ENCODE measurements at places on chromosomes 3 and 15.

- no peak for DNase-seq
These were observed 730.7 kb downstream of the SQOR start for GRCh38 chr15:46365572-46365971.

GRCh38 chr3:172787746-172788145 is 37.2 kb downstream of the ECT2 start:
- DNase-seq = no peak

- no peak for DNase-seq
These were observed 3.8 kb downstream of the LMOD3 start for GRCh38 chr3:69118555-69118954.

DNA sequence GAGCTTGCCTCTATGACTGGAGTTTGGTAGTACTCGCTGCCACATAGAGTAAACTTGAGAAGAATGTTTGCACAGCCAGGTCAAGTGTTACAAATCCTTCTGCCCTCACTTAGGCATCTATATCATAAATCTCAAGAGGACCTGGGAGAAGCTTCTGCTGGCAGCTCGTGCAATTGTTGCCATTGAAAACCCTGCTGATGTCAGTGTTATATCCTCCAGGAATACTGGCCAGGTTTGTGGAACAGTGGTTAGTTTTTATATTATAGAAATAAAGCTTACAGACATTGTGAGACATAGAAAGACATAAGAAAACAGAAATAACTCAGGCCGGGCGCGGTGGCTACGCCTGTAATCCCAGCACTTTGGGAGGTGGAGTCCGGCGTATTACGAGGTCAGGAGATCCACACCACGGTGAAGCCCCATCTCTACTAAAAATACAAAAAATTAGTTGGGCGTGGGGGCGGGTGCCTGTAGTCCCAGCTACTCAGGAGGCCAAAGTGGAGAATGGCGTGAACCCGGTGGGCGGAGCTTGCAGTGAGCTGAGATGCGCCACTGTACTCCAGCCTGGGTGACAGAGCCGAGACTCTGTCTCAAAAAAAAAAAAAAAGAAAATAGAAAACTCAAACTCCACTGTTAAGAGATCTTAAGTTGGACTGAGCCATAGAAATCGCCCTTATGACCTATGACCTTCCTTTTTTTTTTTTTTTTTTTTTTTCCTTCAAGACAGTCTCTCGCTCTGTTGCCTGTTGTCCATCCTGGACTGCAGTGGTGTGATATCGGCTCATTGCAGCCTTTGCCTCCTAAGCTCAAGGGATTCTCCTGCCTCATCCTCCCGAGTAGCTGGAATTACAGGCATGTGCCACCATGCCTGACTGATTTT is 2.2 kb downstream of the RPSA start:
- no peak for DNase-seq

- DNase-seq = no peak
These were observed 4.1 kb upstream of the ECT2 start for GRCh38 chr3:172746475-172746874.

GRCh38 chr3:186920301-186920700 is 10.0 kb upstream of the ST6GAL1 start:
- DNase-seq = no peak

DNA sequence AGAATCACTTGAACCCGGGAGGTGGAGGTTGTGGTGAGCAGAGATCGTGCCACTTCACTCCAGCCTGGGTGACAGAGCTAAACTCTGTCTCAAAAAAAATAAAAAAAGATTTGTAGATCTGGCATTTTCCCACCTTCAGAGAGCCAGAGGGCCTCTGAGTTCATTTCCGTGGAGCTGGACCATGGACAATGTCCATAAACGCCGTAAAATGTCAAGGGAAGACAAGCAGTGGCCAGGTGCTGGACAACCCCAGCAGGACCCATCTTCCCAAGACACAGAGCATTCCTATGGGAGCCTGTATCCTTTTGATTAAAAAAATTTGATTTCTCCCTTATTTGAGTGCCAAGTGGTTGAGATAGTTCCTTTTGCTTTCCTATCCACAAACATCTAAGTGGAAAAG is 67.4 kb upstream of the NR2E3 start:
- no peak for DNase-seq

DNA sequence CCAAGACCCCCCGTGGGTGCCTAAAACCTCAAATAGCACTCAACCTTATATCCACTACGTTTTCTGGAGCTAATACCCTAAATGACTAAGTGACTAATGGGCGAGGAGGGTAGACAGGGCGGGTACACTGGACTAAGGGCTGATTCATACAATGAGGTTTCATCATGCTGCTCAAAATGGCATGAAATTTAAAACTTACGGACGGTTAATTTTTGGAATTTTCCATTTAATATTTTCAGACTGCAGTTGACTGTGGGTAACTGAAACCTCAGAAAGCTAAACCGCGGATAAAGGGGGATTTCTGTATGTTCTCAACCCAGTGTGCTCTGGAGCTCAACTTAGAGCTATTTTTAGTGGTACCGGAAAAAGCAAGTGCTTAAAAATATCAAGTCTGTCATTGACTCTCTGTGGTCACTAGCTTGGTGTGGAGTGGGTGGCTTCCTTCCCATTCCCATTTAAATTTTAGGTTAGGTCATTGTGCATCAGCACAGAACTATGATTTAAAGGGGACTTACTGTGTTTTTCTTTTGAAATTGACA is 72.9 kb downstream of the LRRC28 start:
- no peak for DNase-seq

- no peak for DNase-seq
These were observed 168.2 kb downstream of the TP63 start for GRCh38 chr3:189799366-189799765.

GRCh38 chr15:42915654-42916315 is 4.8 kb downstream of the TTBK2 start:
- no peak for DNase-seq

- DNase-seq = no peak
These were observed 4.4 kb downstream of the PCOLCE2 start for GRCh38 chr3:142884531-142884930.

DNA sequence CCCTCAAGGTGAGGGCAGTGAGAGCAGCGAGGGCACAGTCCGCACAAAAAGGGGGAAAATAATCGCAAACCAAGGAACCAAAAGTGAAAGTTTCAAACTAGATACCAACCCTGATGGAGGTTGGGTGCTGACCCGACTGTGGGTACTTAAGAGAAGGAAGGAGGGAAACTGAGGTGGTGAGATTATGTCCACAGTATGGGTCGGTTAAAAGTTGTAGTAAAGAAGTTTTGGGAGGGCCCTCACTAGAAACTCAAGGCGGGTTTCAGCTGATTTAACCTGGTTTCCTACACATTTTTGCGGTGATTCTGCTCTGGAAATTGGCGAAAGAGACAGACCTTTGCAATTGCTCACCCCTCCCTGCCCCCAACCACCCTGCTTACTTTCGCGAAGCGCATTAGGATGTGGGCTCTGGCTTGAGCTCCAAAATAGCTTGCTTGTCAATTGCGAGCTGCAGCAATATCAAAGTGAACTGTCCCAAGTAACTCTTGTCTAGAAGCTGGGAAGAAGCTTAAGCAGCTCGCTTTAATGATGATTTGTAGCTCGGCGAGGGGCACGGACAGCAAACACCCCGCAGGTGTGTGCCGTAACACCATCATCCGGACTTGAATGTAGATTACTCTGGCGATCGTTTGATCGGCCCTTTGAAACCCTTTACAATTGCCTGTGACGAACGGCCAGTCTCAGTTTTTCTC is 15.8 kb downstream of the SOX2 start:
- no peak for DNase-seq

- DNase-seq = peak; percentile 71
These were observed 55.6 kb downstream of the CYP11A1 start for GRCh38 chr15:74311734-74312444.

- DNase-seq = no peak
These were observed 50.9 kb downstream of the IQCH start for GRCh38 chr15:67305506-67305905.

DNA sequence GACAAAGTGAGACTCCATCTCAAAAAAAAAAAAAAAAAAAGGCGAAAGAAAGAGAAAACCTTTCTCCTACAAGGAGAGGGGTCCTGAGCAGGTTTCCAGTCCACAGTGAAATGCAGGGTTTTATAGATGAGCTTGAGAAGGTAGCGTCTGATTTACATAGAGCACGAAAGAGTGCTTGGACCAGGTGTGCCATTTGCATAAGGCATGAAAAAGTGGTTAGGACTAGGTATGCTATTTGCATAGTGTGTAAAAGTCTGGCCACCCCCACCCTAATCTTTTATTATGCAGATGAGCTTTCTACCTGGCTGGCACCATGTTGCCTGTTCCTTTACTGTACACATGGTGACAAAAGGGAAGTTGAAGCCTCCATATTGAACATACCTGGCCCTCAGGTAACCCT is 13.6 kb upstream of the RNU6-1 start:
- no peak for DNase-seq

DNA sequence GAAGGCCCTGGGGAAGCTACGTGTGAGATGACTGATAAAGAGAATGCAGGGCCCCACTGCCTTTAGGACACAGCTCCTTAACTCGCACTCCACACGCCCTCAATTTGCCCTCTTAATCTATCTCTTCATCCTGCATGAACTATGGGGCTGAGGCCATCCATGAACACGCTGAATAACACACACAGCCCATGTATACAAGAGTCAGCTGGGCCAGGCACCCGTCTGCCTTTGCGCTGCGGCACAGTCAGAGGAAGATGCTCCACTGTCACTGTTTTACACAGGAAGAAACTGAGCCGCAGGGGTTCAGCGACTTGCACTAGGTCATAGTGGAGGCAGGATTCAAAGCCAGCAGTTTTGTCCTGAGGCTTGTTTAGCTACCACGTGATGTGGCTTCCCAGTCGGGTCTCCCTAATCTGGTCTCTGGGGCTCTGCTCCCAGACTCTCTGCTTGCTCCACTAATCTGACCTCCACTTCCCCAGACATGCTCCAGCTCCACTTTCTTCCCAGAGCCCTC is 43.9 kb downstream of the TLE3 start:
- DNase-seq = no peak

GRCh38 chr3:41111011-41111410 is 88.3 kb upstream of the CTNNB1 start:
- no peak for DNase-seq

DNA sequence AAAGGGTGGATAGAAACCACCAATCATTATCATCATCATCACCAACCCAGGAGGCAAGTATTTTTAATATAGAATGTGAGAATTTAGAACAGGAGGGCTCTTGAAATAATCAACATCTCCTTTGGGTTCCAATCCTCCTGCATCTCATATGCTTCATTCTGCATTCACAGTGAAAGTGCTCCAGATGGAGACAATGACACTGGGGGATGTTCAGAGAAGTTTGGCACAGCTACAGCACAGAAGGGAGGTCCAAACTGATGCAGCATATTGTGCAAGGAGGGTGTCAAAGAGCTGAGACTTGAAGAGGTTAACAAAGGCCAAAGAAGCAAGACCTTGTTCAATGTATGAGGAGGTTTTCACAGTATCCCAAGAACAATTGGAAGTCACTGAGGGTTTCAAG is 767.1 kb downstream of the NTRK3 start:
- DNase-seq = no peak

GRCh38 chr3:197701841-197702240 is 34.9 kb downstream of the RUBCN start:
- no peak for DNase-seq

DNA sequence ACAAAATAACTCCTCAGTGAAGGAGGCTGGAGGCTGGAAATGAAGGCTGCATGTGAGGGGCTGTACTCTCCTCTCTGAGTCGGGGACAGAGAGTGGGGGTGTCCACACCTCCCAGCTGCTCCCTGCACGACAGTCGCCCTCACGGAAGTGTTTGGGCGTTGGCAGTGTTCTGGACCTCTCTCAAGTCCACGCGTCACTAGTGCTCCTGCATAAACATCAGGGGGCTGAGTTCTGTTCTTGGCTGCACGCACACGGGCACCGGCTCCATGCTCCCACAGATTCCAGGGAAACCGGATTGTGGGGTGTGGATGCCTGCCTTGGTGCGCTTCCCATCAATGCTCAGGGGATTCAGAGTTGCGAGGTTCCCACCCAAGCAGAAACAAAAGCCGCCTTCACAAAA is 7.4 kb downstream of the RASGRF1 start:
- DNase-seq = no peak

GRCh38 chr3:129386984-129387383 is 41.5 kb downstream of the EFCAB12 start:
- DNase-seq = no peak

- DNase-seq = no peak
These were observed 27.5 kb downstream of the PLSCR5 start for GRCh38 chr3:146577662-146578061.

DNA sequence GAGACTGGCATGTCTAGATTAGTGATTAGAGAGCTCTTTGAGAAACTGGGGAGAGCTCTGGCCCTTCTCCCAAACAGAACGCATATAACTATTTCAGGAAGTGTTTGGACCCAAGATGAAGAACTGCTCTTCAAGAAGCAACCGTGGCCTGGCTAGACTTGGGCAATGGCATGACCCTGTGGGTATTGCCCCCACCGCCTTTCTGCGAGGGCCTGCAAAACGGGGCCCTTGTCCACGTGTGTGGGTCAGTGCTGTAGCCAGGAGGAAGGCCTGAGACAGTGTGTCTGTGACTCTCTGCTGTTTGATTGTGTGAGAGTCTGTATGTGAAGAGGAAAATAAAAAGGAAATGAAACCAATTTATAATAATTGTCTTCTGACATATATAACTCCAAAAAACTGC is 42.5 kb downstream of the EEFSEC start:
- DNase-seq = no peak

- DNase-seq = no peak
These were observed 30.0 kb upstream of the RPL14 start for GRCh38 chr3:40427045-40427669.

- no peak for DNase-seq
These were observed 208.2 kb upstream of the CTDSPL start for GRCh38 chr3:37653466-37653865.

- DNase-seq = no peak
These were observed 52.6 kb downstream of the CCK start for GRCh38 chr3:42213417-42213816.

DNA sequence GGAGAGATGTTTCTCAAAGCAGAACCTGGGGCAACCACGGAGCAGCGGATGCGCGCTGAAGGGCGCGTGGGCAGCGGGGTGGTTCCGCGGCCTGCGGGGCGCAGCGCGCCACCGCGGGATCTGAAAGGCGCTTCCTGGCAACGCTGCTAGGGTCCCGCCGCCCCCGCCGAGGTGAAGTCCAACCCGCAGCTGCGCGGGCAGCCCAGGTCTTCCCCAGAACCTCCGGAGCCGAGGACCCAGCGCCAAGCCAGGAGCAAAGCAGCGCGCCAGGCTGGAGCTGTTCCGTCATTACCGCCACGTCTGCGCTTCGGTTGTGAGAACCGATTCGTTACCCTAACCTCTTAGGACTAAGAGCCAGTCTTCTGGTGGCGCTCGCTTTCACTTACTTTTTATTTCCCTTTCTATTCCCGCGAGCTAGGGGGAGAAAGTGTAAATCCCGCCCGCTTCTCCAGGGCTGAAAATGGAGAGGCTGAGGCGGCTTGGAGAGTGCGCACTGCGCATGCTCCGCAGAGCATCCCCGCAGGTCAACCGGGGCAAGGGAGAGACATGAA is 3.2 kb upstream of the GABRG3 start:
- DNase-seq = no peak

Measured in SHP77 treated with DMSO at 0.1 percent for 48 hours (cell line).